ENCODE measurements at places on chromosomes 16 and 17.
A peak's percentile ranks its signal among the peaks of the same experiment; 100 is the strongest.

- peak; percentile 67 for DNase-seq
Measured at GRCh38 chr17:29141514-29141876, 38.7 kb downstream of the MYO18A start.

- DNase-seq, result no peak
Measured at GRCh38 chr16:7755347-7755882, 422.8 kb downstream of the RBFOX1 start.

- DNase-seq, result no peak
Measured at GRCh38 chr17:81500047-81500446, 12.6 kb downstream of the ACTG1 start.

- DNase-seq, result peak; percentile 87
Measured at GRCh38 chr16:1960665-1961630, 1.6 kb downstream of the NDUFB10 start.

- no peak for DNase-seq
Measured at GRCh38 chr16:51155199-51155607, 4.1 kb upstream of the SALL1 start.
